ENCODE measurements at places on chromosomes 3 and 15. TPM values are rescaled to one million over a fixed set of nuclear protein-coding genes. Genes with fewer than 3 reads are reported as not detected.

GRCh38 chr3:50163572-50164455, 8.7 kb downstream of the SEMA3F start:
- no peaks in the 10 kb centered on the region for H3K27me3 ChIP-seq
- no peaks in the 10 kb centered on the region for H3K36me3 ChIP-seq
- H3K4me3 ChIP-seq, result no peak overlapping the region
- H3K4me1 ChIP-seq, result peaks cover 19% of the 10 kb centered on the region
- peak; percentile 87 for DNase-seq
- H3K27ac ChIP-seq, result no peak overlapping the region

STRIT1 gene
- total RNA-seq, result not detected

DNA sequence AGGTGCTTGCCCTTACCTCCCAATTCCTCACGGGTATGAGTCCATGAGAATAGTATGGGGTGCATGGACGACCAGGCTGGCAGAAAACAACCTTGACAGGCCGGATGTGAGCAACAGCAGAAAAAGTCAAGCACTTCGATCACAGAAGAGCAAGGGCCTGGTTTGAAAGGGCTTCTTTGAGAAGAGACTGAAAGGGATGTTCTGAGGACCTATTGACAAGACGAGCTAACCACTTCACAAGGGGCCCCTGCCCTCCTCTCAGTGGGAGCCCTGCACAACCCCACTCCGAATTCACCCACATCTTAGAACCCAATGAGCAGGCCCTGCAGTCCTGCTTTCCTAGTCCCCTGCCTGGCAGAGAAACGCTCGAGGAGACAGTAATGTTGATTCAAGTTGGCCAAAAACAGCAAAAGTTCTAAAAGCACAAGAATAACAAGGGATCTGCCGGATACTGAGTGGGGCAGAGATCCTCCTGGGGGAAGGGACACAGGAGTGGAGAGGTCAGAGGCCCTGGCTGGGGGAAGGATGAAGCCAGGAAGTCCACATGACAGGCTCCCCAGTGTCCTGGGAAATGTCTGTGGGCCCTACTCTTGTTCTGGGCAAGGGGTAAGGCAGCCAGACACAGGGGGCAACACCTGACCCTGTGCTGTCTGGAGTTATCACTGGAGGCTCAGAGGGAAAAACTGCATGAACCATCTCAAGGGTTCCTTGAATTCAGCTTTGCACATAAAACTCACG, 14.8 kb upstream of the CX3CR1 start:
- H3K4me3 ChIP-seq, result no peak overlapping the region
- H3K27me3 ChIP-seq, result no peaks in the 10 kb centered on the region
- H3K4me1 ChIP-seq, result no peaks in the 10 kb centered on the region
- no peak for DNase-seq
- no peak overlapping the region for H3K27ac ChIP-seq

- no peaks in the 10 kb centered on the region for H3K36me3 ChIP-seq
- no peak for DNase-seq
- H3K27ac ChIP-seq, result no peak overlapping the region
- no peak overlapping the region for H3K4me3 ChIP-seq
Observed at GRCh38 chr15:34085746-34086145, 15.9 kb downstream of the EMC7 start.
